CD14-positive monocyte (primary cell): ENCODE measurements at places on chromosomes 2 and 18.

DNA sequence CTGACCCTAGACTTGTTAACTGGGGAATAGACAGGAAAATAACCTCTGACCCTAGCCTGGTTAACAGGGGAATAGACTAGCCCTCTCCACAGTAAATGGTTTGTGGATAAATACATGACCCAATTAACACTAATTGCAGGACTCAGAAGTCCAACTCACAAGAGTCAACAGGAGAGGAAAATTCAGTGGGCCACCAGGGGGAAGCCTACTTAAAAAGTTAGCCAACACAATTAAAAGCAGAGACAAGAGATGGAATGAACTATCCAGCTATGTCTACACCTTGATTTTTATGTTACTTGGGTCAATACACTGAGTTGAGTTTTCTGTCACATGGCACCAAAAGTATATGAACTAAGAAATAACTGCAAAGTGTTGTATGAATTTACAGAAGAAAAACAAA lies 158.8 kb upstream of the SLC39A10 start:
- no peak overlapping the region for H3K4me3 ChIP-seq
- peak; percentile 39 for DNase-seq
- H3K36me3 ChIP-seq, result no peaks in the 10 kb centered on the region
- no peaks in the 10 kb centered on the region for H3K27me3 ChIP-seq
- H3K27ac ChIP-seq, result no peak overlapping the region

GRCh38 chr18:13578400-13578799 lies 148.0 kb downstream of the FAM210A start:
- H3K4me3 ChIP-seq, result peak overlapping the region; percentile 58
- peaks cover 49% of the 10 kb centered on the region for H3K4me1 ChIP-seq
- H3K27me3 ChIP-seq, result no peaks in the 10 kb centered on the region

- H3K4me1 ChIP-seq, result peaks cover 31% of the 10 kb centered on the region
- H3K27me3 ChIP-seq, result no peaks in the 10 kb centered on the region
- peak overlapping the region; percentile 46 for H3K27ac ChIP-seq
- H3K4me3 ChIP-seq, result no peak overlapping the region
These were observed 4.3 kb upstream of the INO80C start for GRCh38 chr18:35502052-35502451.

DNA sequence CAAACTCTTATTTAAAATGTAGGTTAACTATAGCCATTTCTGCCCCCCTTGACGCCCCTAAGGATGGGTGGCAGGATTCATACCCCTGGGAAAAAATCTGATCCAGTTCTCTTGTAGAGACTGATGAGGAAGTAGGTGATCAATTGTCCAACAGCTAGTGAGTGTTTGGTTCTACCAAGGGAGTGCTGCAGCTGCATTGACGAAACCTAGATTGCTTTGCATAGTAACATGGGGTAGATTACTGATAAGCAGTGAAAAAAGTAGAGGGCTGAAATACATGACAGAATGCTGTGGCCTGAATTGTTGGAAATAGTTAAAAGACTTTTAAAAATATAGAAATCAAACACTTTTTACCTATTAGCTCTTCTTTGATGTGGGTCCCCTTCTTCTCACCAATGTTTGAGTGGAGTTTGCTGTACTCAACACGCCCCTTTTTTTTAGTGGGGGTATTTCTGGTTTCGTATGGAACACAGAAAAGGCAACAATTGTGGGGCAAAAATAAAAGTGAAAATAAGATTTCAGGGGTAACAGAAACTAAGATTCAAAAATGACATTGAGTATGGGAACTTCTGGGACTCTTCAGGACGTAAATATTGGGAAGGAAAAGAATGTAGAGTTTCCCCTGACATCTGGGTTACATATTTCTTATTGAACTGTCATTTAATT lies 66.2 kb downstream of the MAIP1 start:
- DNase-seq, result no peak
- H3K27me3 ChIP-seq, result no peaks in the 10 kb centered on the region
- H3K36me3 ChIP-seq, result no peaks in the 10 kb centered on the region
- no peaks in the 10 kb centered on the region for H3K4me1 ChIP-seq
- H3K4me3 ChIP-seq, result no peak overlapping the region

DNA sequence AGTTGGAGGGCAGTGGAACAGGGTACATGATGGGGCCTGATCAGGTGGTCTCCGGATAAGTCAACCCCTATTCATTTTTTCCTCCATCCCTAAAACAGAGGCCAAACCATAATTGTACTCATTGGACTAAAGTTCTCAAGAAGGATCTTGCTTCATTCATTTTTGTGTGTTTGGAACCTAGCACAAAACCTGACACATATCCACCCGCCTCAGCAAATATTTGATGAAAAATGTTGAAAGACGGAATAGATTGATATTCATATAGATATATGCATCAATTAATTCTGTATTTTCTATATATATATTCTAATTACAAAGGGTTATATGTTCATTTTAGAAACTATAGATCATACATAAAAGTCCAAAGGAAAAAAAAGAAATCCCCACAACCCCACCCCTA lies 21.9 kb downstream of the SLC4A1AP start:
- no peak overlapping the region for H3K4me3 ChIP-seq
- no peak for DNase-seq
- H3K27ac ChIP-seq, result no peak overlapping the region
- H3K27me3 ChIP-seq, result no peaks in the 10 kb centered on the region
- no peaks in the 10 kb centered on the region for H3K4me1 ChIP-seq

- H3K4me3 ChIP-seq, result no peak overlapping the region
- H3K27ac ChIP-seq, result no peak overlapping the region
- H3K27me3 ChIP-seq, result no peaks in the 10 kb centered on the region
- H3K4me1 ChIP-seq, result no peaks in the 10 kb centered on the region
- DNase-seq, result no peak
These were observed 26.7 kb downstream of the STARD6 start for GRCh38 chr18:54330768-54331548.

DNA sequence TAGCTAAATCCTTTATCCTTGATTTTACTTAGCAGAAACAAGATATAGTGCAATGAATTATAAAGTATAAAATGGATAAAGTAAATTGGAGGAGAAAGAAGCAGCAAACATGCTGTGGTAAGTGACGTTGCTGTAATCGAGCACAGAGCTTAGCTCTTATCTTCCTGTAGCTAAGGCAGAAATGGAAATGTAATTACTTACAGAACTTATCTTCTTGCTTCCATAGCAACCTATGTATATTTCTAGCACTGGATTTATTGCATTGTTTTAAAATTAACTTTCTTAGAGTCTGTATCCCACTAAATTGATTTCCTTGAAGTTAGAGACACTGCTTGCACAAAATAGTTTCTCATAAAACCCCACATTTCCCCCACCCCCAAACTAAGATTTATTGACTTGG lies 130.6 kb upstream of the MC4R start:
- H3K4me1 ChIP-seq, result no peaks in the 10 kb centered on the region

- H3K4me1 ChIP-seq, result peaks cover 15% of the 10 kb centered on the region
- no peak overlapping the region for H3K4me3 ChIP-seq
- no peak overlapping the region for H3K27ac ChIP-seq
- no peak for DNase-seq
These were observed 44.5 kb upstream of the SEMA4C start for GRCh38 chr2:96914332-96914731.

- H3K27ac ChIP-seq, result peak overlapping the region; percentile 38
- H3K27me3 ChIP-seq, result no peaks in the 10 kb centered on the region
- no peak overlapping the region for H3K4me3 ChIP-seq
- peak; percentile 84 for DNase-seq
These were observed 38.3 kb downstream of the MRPL33 start for GRCh38 chr2:27809761-27810241.

DNA sequence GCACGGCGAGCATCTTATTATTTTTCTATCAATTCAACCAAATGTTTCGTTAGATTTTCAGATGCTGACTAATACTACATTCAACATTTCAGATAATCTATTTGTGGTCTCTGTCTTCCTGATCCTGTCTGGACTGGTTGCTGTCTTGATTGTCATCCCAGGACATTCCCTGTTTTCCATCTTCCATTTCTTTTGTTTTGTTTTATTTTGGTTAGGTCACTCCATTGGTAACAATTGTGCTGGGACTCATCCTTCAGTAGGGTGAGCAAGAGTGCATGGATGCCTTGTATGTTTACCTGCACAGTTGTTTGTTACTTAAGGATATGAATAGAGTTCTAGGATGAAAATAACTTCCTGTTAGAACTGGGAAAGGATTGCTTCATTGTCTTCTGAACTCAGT lies 55.9 kb upstream of the ACYP2 start:
- H3K4me1 ChIP-seq, result no peaks in the 10 kb centered on the region
- H3K4me3 ChIP-seq, result no peak overlapping the region
- no peak for DNase-seq
- H3K27me3 ChIP-seq, result no peaks in the 10 kb centered on the region

DNA sequence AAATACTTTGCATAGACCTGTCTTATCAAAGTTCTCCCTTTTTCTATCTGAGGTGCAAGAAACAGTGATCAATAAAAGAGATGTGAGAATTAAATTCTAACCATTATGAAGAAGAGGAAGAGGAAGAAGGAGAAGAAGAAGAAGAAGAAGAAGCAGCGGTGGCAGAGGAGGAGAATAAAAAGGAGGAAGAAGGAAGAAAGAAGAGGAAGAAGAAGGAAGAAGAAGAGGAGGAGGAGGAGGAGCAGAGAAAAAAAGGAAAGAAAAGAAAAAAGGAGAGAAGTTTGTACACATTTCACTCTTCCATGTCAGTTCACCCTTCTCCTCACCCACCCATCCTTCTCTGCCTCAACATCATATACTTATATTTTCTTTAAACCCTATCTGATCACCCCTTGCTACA lies 68.4 kb downstream of the METTL4 start:
- H3K27me3 ChIP-seq, result no peaks in the 10 kb centered on the region
- peaks cover 5% of the 10 kb centered on the region for H3K4me1 ChIP-seq
- no peak overlapping the region for H3K27ac ChIP-seq
- H3K4me3 ChIP-seq, result no peak overlapping the region
- no peaks in the 10 kb centered on the region for H3K36me3 ChIP-seq

GRCh38 chr2:179020156-179020750 lies 29.7 kb downstream of the CCDC141 start:
- no peaks in the 10 kb centered on the region for H3K27me3 ChIP-seq
- H3K36me3 ChIP-seq, result no peaks in the 10 kb centered on the region
- H3K4me1 ChIP-seq, result no peaks in the 10 kb centered on the region
- no peak overlapping the region for H3K27ac ChIP-seq

GRCh38 chr2:22719396-22719795 lies 665.6 kb upstream of the KLHL29 start:
- no peaks in the 10 kb centered on the region for H3K27me3 ChIP-seq
- H3K27ac ChIP-seq, result no peak overlapping the region
- no peak for DNase-seq
- no peak overlapping the region for H3K4me3 ChIP-seq
- H3K36me3 ChIP-seq, result no peaks in the 10 kb centered on the region
- H3K4me1 ChIP-seq, result no peaks in the 10 kb centered on the region

DNA sequence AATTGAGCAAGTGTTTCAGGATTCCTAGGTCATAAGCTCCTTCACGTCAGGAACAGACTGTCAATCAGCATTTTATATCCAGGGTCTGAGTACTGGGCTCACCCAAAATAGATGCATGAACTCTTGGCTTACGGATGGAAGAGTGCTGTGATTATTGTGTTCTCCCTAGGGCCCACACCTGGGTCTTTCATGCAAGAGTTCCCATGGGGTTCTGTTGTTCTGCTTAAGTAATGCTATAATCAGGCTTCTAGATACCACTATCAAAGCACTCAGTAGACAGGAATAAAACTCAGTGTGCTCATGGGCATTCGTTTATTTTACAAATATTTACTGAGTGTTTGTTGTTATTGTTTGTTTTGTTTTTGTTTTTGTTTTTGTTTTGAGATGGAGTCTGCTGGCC lies 46.4 kb upstream of the PMAIP1 start:
- DNase-seq, result no peak
- H3K27ac ChIP-seq, result no peak overlapping the region

DNA sequence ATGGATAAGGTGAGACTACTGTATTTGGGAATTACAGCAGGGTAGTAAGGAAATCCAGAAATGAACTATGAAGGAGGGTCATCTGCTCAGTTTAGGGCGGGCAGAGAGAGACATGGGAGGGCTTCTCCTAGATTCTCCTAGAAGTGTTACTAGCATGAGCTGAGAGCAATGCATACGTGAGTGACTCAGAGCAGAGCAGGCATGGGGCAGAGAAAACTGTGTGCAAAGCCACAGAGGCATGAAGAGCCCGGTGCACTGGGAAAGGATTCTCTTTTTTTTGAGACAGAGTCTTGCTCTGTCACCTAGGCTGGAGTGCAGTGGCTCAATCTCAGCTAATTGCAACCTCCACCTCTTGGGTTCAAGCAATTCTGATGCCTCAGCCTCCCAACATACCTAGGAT lies 116.2 kb downstream of the SOCS6 start:
- H3K4me3 ChIP-seq, result no peak overlapping the region

DNA sequence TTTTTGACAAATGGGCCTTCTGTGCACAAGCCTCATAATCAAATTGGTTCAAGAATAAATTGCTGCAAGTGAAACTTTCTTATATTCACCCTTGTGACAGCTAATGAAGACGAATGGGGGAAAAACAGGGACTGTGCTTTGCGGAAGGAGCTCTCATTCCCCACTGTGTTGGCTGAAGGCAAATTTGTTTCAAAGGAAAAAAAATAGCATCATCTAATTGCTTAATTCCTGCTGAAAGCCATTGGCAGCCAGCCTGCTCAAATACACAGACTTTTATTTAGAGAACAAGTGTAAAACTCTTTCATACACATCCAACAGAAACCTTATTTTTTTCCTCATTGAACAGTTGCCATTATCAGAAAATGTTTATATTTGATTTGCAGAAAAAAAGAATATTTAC lies 172.3 kb downstream of the ARL6IP6 start:
- DNase-seq, result no peak
- no peak overlapping the region for H3K4me3 ChIP-seq
- no peaks in the 10 kb centered on the region for H3K27me3 ChIP-seq
- H3K4me1 ChIP-seq, result no peaks in the 10 kb centered on the region
- H3K27ac ChIP-seq, result no peak overlapping the region

DNA sequence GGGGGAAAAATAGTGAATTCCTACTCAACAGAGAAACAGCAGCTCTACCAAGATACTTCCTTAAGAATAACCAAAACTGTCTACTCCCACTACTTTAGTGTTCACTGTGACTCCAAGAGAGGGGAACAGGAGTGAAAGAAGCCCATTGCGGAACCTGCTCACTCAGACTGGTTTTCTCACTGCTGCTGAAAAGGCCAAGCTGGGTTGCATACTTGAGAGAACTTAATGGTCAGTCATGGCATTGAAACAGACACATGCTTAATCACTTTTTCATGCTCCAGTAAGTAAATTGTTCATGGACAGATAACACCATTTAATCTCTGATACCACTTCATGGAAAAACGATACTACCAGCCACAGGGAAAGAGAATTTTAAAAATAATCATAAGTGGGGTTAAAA lies 35.7 kb upstream of the SLC8A1 start:
- H3K27me3 ChIP-seq, result no peaks in the 10 kb centered on the region
- DNase-seq, result peak; percentile 79
- peaks cover 56% of the 10 kb centered on the region for H3K4me1 ChIP-seq
- H3K36me3 ChIP-seq, result no peaks in the 10 kb centered on the region
- peak overlapping the region; percentile 24 for H3K27ac ChIP-seq
- H3K4me3 ChIP-seq, result no peak overlapping the region

- H3K27ac ChIP-seq, result no peak overlapping the region
- peaks cover 12% of the 10 kb centered on the region for H3K4me1 ChIP-seq
- no peak for DNase-seq
- H3K27me3 ChIP-seq, result no peaks in the 10 kb centered on the region
These were observed 102.2 kb upstream of the TAF1B start for GRCh38 chr2:9741110-9741509.

GRCh38 chr18:10312326-10313015 lies 142.0 kb upstream of the APCDD1 start:
- no peak for DNase-seq
- H3K27me3 ChIP-seq, result no peaks in the 10 kb centered on the region
- H3K27ac ChIP-seq, result no peak overlapping the region
- H3K36me3 ChIP-seq, result no peaks in the 10 kb centered on the region
- H3K4me1 ChIP-seq, result peaks cover 28% of the 10 kb centered on the region

GRCh38 chr2:235513984-235514626 lies 20.3 kb downstream of the AGAP1 start:
- no peak for DNase-seq
- H3K27ac ChIP-seq, result no peak overlapping the region
- H3K36me3 ChIP-seq, result no peaks in the 10 kb centered on the region
- no peaks in the 10 kb centered on the region for H3K27me3 ChIP-seq
- no peaks in the 10 kb centered on the region for H3K4me1 ChIP-seq
